Stimulated activated CD4-positive, alpha-beta T cell treated with anti-CD3 and anti-CD28 coated beads, Interleukin-12 subunit alpha, Interleukin-12 subunit beta, amount 100 ng/mL, for 4 hours (primary cell): ENCODE measurements at places on chromosomes 7 and 10.

- no peak for DNase-seq
Measured at GRCh38 chr10:113282564-113282963, 270.3 kb upstream of the HABP2 start.

DNA sequence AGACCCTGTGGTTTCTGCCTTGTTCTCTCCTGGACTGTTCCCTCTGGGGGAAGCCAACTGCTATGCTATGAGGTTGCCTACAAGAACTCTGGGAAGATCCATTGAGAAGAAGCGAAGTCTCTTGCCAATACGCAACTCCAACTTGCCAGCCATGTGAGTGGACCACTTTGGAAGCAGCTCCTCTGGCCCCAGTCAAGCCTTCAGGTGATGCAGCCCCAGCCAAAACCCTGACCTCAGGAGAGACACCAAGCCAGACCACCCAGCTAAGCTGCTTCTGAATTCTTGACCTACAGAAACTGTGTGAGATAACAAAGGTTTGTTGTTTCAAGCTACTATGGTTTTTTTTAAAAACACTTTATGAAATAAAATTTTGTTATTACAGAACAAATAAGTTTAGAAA is 20.2 kb upstream of the MYL7 start:
- DNase-seq = no peak

- DNase-seq = peak; percentile 57
Measured at GRCh38 chr10:101272229-101272868, 43.1 kb upstream of the LBX1 start.

- DNase-seq = no peak
Measured at GRCh38 chr10:124340033-124340760, 78.5 kb downstream of the OAT start.

DNA sequence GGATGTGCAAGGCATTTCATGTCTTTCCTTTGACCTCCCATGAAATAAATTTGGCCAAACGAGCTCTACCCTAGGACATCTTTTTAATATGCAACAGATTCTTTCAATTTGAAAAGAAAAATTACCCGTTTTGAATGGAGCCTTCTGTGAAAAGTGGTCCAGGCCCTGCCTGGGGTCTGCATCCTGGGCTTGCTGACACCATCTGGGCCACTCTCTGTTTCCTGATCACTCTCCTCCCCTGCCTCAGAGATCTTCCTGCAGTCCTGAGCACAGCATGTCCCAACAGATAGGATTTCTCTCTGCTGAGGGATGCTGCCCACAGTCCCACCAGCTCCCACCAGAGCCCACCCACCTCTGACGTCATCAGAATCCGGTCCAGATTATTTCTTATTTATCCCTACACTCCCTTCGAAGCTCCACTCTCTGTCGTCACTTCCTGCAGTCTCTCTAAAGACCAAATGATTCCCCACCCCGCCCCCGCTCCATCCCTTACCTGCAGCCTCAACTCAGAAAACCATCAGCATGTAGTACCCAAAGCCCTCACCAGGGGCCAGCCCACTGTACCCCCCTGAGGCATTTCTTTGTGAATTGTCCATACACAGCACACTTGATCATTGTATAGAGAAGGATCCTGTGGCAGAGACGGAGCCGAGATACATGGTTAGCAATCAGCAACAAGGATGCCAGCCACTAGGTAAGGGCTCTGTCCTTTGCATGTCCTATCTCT is 192.1 kb upstream of the MGMT start:
- DNase-seq = no peak

GRCh38 chr7:111272092-111272491 is 181.2 kb downstream of the LRRN3 start:
- no peak for DNase-seq

DNA sequence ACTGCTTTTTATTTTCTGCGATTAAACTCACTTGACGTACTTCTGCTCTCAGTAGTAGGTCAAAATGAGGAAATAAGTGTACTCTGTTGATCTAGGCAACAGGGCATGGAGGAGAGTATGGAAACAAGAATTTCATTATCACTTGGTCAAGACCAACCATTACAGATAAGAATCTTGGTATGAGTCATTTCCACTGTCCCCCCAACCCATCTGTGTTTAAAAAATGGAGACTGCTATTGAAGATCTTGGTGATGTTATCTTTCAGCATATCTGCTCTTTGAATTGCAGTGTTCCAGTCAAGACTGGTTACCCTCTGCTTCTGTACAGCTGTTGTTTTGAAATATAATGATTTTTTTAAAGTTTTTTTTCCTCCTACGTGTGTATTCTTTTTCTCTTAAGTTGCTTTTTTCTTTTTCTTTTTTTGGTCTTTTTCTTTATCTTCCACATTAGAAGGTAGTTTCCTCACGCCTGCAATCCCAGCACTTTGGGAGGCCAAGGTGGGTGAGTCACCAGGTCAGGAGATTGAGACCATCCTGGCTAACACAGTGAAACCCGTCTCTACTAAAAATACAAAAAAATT is 11.7 kb downstream of the STAM start:
- DNase-seq = no peak

- no peak for DNase-seq
Measured at GRCh38 chr7:156479596-156479995, 161.0 kb upstream of the RNF32 start.

DNA sequence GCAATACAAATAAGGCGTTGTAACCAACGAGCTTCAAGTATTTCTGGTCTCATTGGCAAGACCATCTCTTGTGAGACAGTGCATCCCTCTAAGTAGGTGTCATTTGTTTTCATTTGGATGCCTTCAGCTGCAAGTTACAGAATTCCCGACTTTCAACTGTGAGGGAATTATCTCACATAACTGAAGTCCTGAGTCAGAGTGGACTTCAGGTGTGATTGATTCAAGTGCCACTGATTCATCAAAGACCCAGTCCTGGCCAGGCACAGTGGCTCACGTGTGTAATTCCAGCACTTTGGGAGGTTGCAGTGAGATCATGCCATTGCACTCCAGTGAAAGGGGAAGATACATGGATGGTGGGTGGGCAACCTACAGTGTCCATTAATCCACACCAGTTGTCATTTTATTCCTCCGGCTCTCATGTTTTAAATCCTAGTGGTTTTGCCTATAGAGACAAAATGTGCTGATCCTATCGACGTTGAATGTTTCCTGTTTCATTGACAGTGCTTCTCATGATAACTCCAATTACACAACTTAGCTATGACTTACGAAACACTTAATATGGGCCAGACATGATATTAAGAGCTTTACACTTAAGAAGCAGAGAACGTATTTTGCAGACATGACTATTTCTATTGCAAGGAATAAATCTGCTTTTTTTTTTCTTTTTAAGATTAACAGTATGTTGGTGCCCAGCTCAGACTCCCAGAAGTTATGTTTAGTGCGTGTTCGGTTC is 268.0 kb downstream of the FRMD4A start:
- no peak for DNase-seq

GRCh38 chr10:59240582-59241183 is 64.2 kb downstream of the PHYHIPL start:
- no peak for DNase-seq

GRCh38 chr10:78424723-78425122 is 391.1 kb downstream of the RPS24 start:
- DNase-seq = no peak
